A549 treated with Mapracorat at 1 μM for 4 hours (cell line): ENCODE measurements at places on chromosomes 3 and 15. TPM values are rescaled to one million over a fixed set of nuclear protein-coding genes. Genes with fewer than 3 reads are reported as not detected.

Gene ADAMTS7
- total RNA-seq, result 5.8 to 10.9 TPM (median 9.8 TPM) in 5 replicates

Gene ZCWPW2
- not detected in 5 replicates for total RNA-seq

Gene ATP8B4
- total RNA-seq, result 0.57 to 1.7 TPM (median 0.90 TPM) in 5 replicates

Gene CCR2
- total RNA-seq, result not detected in 5 replicates

Gene MYO9A
- total RNA-seq, result 8.4 to 11.5 TPM (median 11.0 TPM) in 5 replicates

Gene FEZF2
- not detected in 5 replicates for total RNA-seq

Gene RETNLB
- total RNA-seq, result not detected in 5 replicates

Gene SEMA7A
- total RNA-seq, result 1.5 to 2.1 TPM (median 1.7 TPM) in 5 replicates

Gene TMCO5A
- not detected in 5 replicates for total RNA-seq

Gene RAD54L2
- total RNA-seq, result 3.6 to 4.1 TPM (median 3.9 TPM) in 5 replicates

Gene ARHGAP11A
- total RNA-seq, result 53.1 to 91.3 TPM (median 73.1 TPM) in 5 replicates

Gene COLQ
- 0.22 to 0.54 TPM (median 0.28 TPM) in 5 replicates for total RNA-seq

Gene CHDH
- 1.7 to 2.9 TPM (median 2.2 TPM) in 5 replicates for total RNA-seq

Gene IL17RD
- 0.54 to 1.4 TPM (median 1.1 TPM) in 5 replicates for total RNA-seq

Gene TMEM207
- not detected in 5 replicates for total RNA-seq

Gene C3orf20
- 0.06 to 0.07 TPM in 2 of 5 replicates, not detected in the others for total RNA-seq

Gene SLC2A2
- not detected in 5 replicates for total RNA-seq

Gene PCCB
- 24.5 to 30.8 TPM (median 29.6 TPM) in 5 replicates for total RNA-seq

Gene SLITRK3
- total RNA-seq, result not detected in 5 replicates

Gene ESYT3
- total RNA-seq, result 0.59 to 1.2 TPM (median 0.87 TPM) in 5 replicates

Gene SLC12A6
- 4.3 to 6.5 TPM (median 6.3 TPM) in 5 replicates for total RNA-seq

Gene MYRIP
- not detected in 5 replicates for total RNA-seq

Gene LRRC3B
- not detected in 5 replicates for total RNA-seq

Gene RARB
- 5.5 to 10.9 TPM (median 8.3 TPM) in 5 replicates for total RNA-seq

Gene GP9
- total RNA-seq, result not detected in 5 replicates

Gene CHRNA5
- total RNA-seq, result 28.6 to 35.1 TPM (median 32.2 TPM) in 5 replicates

Gene EXOSC7
- total RNA-seq, result 42.2 to 52.6 TPM (median 46.8 TPM) in 5 replicates

Gene GP5
- total RNA-seq, result 0.04 TPM in 1 of 5 replicates, not detected in the others

Gene LOXL1
- 0.38 to 0.90 TPM (median 0.81 TPM) in 5 replicates for total RNA-seq

Gene SEMA3F
- total RNA-seq, result 11.5 to 17.8 TPM (median 16.4 TPM) in 5 replicates

Gene STAC
- 1.6 to 3.0 TPM (median 2.2 TPM) in 5 replicates for total RNA-seq

Gene ARL8B
- 61.0 to 68.9 TPM (median 62.8 TPM) in 5 replicates for total RNA-seq

Gene SHQ1
- 16.2 to 18.2 TPM (median 16.8 TPM) in 5 replicates for total RNA-seq

Gene FBLN2
- total RNA-seq, result 1.6 to 3.5 TPM (median 2.1 TPM) in 5 replicates

Gene TRIM42
- not detected in 5 replicates for total RNA-seq

Gene CMTM8
- 8.2 to 14.4 TPM (median 13.4 TPM) in 5 replicates for total RNA-seq

Gene NR1I2
- total RNA-seq, result not detected in 5 replicates

Gene PAQR5
- total RNA-seq, result 68.2 to 104 TPM (median 99.3 TPM) in 5 replicates

Gene OR5K2
- not detected in 5 replicates for total RNA-seq

Gene CATSPER2
- total RNA-seq, result 0.39 to 1.3 TPM (median 0.48 TPM) in 5 replicates

Gene REC114
- total RNA-seq, result not detected in 5 replicates
